ENCODE measurements at places on chromosomes 16 and 17.

GRCh38 chr17:68458260-68459036, 1.2 kb upstream of the WIPI1 start:
- no peak for ATAC-seq

GRCh38 chr16:81482329-81483063, 37.9 kb downstream of the CMIP start:
- no peak for ATAC-seq

DNA sequence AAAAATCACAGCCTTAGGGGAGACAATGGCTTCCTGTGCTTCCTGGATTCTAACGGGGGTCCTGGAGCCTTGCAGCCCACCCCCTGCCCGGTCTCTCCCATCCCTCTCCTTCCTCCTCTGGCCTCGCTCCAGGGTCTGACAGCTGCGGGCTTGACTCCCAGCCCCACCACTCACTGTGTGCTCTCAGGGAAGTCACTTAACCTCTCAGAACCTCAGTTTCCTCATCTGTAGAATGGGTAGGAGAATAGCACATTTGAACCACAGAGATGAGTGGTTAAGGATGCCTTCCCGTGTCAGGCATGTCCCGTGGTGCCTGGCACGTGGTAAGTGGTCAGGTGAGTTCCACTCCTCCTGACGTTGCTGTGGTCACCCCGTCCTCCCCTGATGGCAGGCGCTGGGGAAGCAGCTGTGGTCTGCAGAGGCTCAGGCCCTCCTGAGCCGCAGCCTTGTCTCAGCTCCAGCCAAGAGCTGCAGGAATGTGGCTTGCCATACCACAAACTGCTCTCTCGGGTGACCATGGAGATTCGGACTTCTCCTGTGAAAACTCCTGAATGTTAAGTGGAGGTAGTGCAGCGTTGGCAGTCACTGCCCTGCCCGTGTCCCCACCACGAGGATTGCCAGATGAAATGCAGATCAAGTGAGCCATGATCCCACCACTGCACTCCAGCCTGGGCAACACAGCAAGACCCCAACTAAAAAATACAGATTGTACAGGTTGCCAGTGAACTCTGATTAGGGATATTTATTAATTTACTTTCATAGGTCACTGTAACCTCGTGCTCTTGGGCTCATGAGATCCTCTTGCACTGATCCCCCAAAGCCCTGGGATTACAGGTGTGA, 85.7 kb downstream of the NT5M start:
- no peak for ATAC-seq

- no peak for ATAC-seq
These were observed 49.1 kb downstream of the SPAG9 start for GRCh38 chr17:51071556-51071955.

- ATAC-seq = no peak
These were observed 22.1 kb downstream of the TRIM25 start for GRCh38 chr17:56891751-56892150.

DNA sequence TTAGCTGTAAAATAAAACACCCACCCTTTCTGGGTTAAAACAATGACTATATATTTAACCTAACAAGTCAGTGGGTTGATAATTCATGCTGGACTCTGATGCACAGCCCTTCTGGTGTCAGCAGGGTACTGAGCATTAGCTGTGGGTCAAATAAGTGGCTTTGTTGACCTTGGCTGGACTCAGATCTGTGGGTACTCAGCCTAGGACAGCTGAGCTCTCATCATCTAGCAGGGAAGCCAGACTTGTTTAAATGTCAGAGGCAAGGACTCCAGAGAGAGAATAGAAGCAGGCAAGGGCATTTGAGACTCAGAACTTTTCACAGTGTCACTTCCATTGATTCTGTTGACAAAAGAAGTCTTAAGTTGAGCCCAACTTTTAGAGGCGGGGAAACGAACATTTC, 1063.8 kb upstream of the CDH8 start:
- no peak for ATAC-seq

- ATAC-seq = no peak
These were observed 24.2 kb upstream of the PLCG2 start for GRCh38 chr16:81754858-81755257.

- ATAC-seq = no peak
These were observed 9.4 kb downstream of the BAIAP2 start for GRCh38 chr17:81044428-81044763.

- ATAC-seq = no peak
These were observed 27.0 kb upstream of the RPTOR start for GRCh38 chr17:80517641-80518040.

DNA sequence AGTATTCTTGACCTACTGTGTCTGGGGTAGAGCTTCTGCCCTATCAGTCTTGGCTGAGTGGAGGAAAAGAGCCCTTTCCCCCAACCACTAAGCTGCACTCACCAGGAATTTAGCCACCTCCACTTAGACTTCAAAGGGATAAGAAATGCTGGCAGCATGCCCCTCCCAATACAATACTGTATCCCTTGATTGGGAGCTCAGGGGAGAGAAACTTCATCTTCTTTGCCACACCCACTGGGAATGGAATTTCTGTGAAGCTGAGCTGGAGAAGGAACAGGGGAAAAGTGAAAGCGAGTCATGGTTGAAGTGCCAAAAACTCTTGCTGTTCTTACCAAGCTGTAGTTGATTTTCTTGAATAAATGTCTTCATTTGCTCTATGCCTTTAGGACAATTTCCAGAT, 68.8 kb downstream of the CEP112 start:
- ATAC-seq = no peak

Measured in activated CD4-positive, CD25-positive, alpha-beta regulatory T cell treated with anti-CD3 and anti-CD28 coated beads, Interleukin-2, amount 50 U/mL, for 24 hours (primary cell).